ENCODE measurements at places on chromosomes 3 and 15.

- no peak for DNase-seq
Measured at GRCh38 chr3:31613177-31613576, 80.5 kb downstream of the STT3B start.

- no peak for DNase-seq
Measured at GRCh38 chr3:9690451-9691450, 12.9 kb upstream of the CPNE9 start.

- DNase-seq = peak; percentile 60
Measured at GRCh38 chr3:194134231-194134756, 1.7 kb upstream of the HES1 start.

- no peak for DNase-seq
Measured at GRCh38 chr15:33492434-33493052, 181.8 kb downstream of the RYR3 start.

Measured in stimulated activated CD4-positive, alpha-beta T cell treated with anti-CD3 and anti-CD28 coated beads, Interleukin-12 subunit alpha, Interleukin-12 subunit beta, amount 100 ng/mL, for 4 hours (primary cell).